ENCODE measurements at places on chromosomes 1 and 21.
A peak's percentile ranks its signal among the peaks of the same experiment; 100 is the strongest.

DNA sequence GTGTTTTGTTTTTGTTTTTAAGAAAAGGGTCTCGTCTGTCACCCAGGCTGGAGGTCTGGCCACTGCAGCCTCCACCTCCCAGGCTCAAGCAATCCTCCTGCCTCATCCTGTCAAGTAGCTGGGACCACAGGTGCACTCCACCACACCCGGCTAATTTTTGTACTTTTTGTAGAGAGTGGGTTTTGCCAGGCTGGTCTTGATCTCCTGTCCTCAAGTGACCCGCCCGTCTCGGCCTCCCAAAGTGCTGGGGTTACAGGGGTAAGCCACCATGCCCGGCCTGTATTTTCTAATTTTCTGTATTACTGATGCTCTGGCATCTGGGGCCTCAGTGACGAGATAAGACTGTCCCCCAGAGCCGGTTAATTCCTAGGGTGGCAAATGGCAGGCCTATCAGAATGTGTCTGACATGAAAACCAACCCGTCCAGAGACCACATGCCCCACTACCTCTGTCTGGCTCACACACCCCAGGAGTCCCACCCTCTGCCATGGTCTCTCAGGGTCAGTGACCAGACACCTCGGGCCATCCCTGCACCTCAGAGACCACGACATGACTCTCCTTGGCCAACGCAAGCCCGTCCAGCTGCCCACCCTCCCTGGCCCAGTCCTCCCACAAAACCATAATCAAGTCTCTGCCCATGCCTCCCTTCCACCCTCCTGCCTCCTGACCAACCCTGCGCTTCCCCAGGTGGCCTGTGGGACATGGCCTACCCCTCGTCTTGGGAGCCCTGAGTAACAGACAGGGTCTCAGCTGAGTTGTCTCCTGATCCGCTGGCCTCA, 12.5 kb downstream of the NPHP4 start:
- DNase-seq, result no peak

- DNase-seq, result no peak
These were observed 27.6 kb downstream of the PMVK start for GRCh38 chr1:154908937-154909336.

DNA sequence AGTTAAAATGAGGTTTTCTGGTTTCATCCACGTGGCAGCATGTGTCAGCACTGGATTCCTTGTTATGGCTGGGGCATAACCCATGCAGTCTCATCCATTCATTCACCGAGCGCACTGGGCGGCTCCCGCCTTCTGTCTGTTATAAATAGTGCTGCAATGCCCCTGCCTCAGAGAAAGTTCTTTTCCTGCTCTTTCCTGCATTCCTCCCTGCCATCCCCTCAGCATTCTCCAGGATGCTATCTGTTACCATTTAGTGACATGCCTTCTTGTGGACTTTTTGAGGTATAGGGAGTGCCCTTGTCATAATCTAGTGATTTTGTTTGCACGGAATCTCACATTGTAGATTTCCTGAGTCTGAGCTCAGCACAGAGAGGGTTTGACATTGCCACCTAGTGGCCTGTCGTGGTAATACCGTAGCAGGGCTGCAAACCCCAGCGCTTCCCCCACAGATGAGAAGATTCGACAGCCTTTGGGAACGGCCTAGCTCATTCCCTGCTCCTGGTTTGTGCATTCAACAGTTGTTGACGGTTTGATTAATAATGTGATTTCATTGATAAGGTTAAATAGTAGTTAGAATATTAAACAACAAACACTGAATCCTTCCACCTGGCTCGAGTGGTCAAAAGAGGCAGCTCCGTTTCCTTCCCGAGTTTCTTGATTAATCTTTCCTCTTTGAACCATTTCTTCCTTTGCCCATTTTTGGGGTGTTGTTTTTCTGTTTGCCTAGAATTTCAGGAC, 46.3 kb downstream of the UMODL1 start:
- peak; percentile 62 for DNase-seq

DNA sequence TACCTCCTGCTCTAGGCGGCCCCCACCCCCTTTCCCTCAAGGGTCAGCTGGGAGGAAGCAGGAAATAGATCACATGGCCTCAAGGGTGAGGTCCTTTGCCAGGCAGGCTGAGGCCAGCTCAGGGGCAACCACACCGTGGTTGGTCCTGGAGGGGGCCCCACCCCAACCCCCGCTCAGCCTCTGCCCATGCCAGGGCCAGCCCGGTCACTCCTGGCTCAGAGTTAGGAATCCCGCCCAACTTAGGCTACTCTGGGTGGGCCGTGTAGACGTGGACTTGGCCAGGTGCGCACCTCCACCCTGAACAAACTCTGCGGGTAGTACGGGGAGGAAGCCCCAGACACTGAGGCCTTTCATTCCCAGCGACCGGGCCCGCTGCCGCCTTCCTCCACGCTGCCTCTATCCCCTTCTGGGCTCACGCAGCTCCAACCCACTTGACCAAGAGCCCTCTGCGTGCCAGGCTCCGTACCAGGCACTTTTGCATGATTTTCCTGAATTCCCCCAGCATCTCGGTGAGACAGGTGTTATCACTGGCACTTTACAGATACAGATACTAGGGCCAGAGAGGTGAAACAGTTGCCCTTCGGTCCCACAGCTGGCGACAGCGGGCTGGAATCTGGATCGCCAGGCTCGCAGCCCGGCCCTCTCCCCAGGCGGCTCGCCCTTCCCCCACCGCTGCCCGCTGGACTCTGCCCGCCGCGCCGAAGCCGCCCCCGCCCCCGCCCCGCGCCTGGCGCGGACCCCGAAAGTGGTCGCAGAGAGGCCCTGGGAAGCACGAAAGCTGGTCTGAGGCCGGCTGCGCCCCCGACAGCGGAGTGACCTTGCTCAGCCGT, 769 bp downstream of the GALE start:
- no peak for DNase-seq

GRCh38 chr1:204027446-204027845, 45.5 kb upstream of the SOX13 start:
- DNase-seq, result no peak

DNA sequence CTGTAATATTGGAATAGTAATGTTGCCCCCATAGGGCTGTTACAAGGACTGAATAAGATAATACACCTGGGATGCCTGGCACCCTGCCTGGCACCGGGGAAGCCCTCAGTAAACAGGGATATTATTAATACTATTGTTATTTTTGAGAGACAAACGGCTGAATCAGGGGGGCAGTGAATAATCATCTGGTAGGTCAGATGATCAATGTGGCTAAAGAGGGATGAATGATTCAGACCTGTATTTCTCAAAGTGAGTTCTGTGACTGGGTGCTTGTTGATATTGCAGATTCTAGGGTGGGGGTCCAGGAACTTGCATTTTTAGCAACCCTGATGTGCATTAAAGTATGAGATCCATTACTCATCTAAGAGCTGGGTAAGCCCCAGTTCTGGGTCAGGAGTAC, 46.2 kb upstream of the BCL10 start:
- DNase-seq, result no peak

DNA sequence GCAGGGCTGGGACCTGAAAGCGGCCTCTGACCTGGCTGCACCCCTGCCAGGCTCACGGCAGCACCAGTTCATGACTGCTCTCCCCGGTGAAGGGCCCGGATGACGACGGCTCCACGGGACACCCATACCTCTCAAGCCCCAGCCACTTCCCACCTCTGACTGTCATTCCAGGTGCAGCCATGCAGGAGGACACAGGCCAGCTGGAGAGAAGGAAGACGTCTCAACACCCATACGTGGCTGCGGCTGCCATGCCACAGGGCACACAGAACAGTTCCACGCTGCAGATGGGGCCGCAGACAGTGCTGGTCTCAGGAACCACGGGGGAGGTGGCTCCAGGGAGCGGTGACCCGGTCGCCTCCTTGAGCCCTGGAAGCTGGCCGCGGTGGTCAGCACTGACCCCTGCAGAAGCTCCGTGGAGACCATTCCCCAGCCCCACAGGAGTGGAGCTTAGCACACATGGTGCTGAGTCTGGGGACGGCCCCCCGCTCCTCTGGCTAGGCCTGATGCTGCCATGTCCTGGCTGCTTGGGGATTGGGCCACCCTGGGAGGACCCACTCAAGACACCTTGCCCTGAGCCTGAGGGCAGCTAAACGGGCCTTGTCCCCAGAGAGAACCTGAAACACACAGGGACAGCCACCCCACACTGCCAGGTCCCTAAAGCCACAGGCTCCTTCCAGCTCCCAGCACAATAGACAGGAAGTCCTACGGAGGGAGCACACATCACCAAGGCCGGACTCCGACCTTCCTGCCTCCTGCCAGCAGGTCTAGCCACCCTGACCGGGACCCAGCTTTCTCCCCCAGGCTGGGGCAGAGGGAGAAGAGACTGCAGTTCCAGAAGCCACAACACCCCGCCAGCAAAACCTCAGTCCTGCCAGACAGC, 8.6 kb downstream of the WNT9A start:
- DNase-seq, result no peak

GRCh38 chr1:159881622-159882526, 18.1 kb downstream of the CFAP45 start:
- DNase-seq, result no peak

DNA sequence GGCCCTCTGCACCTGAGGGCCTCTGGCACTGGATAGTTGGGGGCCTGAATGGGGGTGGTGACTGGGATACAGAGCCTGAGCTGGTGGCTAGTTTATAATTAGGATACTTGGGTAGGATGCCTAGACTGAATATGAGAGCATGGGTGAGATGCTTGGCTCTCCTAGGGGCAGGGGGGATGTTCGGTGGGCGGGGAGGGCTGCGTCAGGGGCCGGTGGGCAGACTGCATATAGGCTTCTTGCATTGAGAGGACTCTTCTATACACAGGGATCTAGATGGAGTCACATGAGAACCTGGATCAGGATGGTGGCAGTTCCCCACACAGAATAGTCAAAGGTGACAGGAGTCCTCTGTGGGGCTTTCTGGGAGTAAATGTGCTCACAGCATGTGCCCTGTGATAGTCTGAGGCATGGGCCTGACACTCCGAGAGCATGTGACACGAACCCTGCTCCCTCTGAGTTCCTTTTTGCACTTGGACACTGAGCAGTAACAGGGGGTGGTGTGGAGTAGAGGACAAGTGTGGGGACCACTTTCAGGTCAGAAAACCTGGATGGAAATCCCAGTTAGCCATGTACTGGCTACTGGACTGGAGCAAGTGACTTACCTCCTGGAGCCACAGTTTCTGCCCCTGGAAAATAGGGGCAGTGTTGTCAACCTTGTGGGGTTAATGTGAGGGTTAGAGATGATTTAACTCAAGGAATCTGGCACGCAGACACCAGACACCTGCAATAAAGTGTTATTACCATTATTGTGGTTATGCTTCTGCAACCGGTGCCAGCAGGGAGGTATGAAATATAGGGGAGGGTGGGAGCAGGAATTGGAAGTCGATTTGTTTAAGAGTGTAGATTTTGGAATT, 2.2 kb downstream of the MAP7D1 start:
- no peak for DNase-seq

GRCh38 chr21:45031571-45032191, 42.7 kb upstream of the ADARB1 start:
- DNase-seq, result no peak

- no peak for DNase-seq
These were observed 52.1 kb upstream of the SCMH1 start for GRCh38 chr1:41294216-41294615.

DNA sequence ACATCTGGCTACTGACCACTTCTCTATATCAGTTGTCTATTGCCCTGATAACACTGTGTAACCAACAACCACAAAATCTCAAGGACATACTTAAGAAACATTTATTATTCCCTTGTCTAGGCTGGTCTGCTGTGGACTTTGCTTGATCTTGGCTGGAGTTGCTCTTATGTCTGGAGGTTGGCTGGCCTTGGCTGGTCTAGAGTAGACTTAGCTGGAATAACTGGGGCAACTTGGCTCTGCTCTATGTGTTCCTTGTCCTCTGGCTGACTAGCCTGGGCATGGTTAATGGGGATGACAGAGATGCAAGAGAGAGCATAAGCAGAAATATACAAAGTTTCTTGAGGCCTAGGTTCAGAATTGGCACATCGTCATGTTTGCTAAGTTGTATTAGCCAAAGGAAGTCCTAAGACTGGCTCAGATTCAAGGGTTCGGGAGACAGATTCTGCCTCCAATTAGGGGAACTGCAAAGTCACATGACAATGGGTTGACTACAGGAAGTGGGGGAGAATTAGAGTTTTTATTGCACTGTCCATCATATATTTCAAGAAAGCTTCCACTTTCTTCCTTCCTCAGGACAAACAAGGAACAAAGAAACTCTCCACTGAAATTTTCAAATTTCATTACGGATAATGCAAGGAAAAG, 61.4 kb upstream of the HMCN1 start:
- no peak for DNase-seq

DNA sequence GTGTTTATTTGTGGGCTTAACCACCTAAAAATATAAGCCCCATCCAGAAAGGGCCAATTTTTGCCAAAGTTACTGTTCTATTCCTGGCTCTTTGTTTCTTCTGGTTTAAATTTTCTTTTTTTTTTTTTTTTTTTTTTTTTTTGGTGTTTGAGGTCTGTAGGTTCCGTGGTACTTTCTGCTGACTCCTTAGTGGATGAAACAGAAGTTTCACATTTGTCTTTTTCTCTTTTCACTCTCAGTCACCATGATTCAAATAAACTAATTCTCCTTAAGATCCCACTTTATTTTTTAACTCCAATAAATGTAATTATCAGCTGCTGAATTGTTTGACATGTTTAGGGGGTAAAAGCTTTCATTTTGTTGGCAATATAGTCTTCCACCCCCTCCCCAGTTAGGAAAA, 322.3 kb downstream of the CHRM3 start:
- DNase-seq, result no peak

DNA sequence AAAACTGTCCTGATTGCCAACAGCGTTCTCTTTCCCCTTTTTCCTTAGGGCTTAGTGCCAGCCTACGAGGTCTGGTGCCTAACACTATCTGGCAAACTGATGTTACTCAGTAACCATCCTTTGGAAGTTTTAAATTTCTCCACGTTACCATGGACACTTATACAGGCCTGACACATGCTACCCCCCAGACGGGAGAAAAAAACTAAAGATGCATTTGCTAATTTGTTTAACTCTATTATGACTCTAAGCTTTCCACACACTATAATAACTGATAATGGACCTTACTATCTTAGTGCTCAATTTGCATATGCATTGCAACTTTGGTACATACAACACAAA, 36.8 kb downstream of the CLCA1 start:
- no peak for DNase-seq

DNA sequence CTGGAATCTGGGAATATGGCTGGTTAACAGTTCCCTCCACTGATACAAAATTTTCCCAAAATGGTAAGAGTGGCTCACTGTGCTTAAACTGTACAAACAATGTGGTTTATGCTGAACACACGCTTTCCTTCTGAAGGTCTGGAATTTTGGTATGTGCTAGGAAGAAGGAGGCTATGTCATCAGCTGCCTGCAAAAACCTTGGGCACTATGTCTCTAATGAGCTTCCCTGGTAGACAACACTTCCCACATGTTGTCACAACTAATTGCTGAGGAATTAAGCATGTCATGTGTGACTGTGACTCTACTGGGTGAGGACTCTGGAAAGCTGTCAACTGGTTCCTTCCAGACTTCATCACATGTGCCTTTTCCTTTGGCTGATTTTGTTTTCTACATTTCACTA, 29.2 kb downstream of the IPP start:
- no peak for DNase-seq

Data from activated T-helper 1 cell treated with anti-CD3 and anti-CD28 coated beads, Interleukin-2, amount 50 U/mL, for 16 hours (primary cell).